A172 (cell line): ENCODE measurements at places on chromosomes 7 and 10. TPM values are rescaled to one million over a fixed set of nuclear protein-coding genes. Genes with fewer than 3 reads are reported as not detected.

- DNase-seq: peak; percentile 70
Measured at GRCh38 chr7:114026486-114027089, 107.8 kb upstream of the PPP1R3A start.

GRCh38 chr7:129098409-129099084 lies 43.6 kb upstream of the TNPO3 start:
- DNase-seq: no peak

DNA sequence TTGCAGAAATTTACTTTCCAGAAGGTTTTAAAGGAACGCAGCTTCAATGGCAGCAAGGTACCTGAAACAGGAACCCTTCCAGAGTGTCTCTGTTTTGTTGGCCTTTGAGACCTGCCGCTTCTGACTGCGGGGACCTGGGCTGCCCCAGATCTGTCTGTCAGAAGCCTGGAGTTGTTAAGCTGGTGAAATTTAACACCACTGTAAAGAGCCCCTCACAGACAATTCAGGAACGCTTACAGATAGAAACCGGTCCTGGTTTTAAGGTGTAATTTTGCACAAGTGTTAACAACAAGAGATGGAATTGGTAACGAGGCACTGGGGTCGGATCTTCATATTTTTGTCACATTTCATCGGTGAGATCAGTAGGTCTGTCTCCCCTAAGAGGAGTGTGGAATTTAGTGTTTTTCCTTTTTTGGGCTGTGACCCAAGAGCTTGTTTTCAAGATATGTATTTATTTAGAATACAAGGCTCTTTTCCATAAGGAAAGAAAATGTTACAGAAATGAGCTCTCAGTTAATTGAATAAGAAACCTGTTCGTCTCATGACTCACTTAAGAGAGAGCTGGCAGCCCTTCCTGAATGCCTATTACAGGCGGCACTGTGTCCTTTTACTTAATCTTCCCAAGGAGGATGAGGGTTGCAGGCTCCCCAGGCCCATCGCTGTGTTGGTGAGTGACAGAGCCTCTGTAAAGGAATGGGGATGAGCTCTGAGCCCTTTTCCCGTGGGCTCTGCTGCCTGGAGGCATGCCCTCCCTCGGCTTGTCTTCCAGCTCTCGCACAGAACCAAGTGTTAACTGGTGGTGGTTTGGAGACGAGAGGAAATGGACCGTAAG lies 168.7 kb downstream of the CUX1 start:
- no peak for DNase-seq

AVPI1 gene
- total RNA-seq: 26.7 and 28.7 TPM in 2 replicates

DNA sequence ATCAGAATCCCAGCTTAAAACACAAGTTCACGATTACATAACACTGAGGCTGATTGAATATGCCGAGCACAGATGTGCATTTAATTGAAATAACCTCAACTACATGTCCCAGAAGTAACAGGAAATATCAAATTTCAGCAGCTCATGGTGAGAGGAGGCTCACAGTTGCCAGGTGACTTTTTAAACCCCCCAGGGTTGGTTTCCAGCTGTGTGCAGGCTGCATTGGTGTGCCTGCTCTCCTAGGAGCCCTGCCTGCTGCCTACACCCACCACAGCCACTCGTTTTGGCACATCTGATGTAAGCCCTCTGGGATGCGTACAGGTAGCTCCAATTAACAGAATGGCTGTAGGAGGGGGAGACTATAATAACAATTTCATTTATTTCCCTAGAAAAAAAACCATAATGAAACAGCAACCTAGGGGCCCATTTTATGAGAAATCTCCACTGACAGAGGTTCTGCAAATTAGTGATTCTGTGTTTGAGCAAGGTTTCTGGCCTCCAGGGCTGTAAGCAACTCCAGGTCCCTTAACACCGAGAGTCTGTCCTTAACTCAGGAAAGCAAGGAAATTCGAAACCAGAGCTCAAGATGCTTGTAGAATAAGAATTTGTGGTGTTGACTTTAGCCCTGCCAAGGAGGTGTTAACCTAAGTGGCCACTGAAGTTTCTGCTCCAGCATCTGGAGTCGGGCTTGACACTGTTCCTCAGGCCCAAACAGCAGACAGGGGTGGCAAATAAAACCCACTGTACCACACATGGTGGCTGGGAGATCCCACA lies 161.9 kb downstream of the BMPER start:
- peak; percentile 41 for DNase-seq

DNA sequence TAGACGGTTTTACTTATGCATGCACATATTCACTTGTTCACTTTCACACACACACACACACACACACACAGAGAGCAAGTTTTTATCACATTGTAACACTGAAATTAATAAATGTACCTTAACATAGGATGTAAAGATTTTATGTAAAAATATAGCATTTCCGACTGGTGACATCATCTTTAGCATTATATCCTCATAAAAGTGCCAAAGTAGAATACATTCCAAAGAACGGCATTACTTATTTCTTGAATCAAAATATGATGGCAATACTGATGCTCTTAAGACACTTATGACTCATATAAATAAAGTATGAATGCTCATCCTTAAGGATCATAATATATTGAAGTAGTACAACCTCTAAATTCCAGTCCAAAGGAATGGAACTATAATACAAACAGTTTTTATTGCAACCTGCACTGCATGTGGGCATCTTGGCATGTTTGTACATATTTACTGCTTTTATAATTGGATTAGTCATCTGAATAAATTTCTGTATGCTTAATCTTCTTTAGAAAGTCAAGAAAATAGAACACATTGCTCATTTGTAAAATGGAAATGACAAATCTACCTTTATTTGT lies 290.0 kb upstream of the SEMA3A start:
- peak; percentile 65 for DNase-seq

CDK1 gene
- total RNA-seq: 230 and 248 TPM in 2 replicates

CLCN1 gene
- not detected in 2 replicates for total RNA-seq

MACROH2A2 gene
- 12.7 and 15.0 TPM in 2 replicates for total RNA-seq

DNA sequence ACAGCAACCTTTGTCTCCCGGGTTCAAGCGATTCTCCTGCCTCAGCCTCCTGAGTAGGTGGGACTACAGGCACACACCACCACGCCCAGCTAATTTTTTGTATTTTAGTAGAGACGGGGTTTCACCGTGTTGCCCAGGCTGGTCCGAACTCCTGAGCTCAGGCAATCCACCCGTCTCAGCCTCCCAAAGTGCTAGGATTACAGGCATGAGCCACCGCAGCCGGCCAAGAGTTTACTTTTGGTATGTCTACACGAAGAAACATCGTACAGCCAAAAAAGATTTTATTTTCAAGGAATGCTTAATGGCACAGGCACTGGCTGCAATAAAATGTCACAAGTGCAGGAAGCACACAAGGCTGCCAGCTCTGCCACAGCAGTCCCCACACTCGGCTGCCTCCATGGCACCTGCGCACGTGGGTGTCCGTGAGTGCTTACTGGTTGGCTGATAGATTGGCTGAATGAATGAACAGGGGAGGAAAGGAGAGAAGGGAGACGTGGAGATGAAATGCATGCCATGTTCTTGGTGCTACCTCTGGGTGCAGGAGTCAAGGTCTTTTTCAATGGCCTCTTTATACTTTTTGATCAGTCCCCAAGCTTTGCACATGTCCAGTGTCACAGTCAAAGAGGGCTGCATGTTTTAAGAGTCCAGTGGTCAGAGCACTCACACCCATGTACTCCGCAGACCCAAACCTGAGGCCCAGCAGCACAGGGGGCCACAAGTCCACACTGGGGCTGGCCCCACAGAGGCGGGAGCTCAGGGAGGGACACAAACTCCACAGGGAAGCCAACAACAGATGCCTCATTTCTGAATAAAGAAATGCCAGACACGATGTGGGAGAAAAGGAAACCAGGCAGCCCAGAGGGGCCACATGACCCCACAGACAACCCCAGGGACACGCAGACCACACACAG lies 198.2 kb downstream of the MAD1L1 start:
- DNase-seq: no peak

GRCh38 chr10:118500477-118501104 lies 94.9 kb downstream of the PRLHR start:
- no peak for DNase-seq

- no peak for DNase-seq
Measured at GRCh38 chr7:42194238-42194637, 42.8 kb downstream of the GLI3 start.

SYNPO2L gene
- total RNA-seq: 0.14 TPM in 1 of 2 replicates, not detected in the other

GRCh38 chr7:33706186-33706585 lies 199.2 kb upstream of the BMPER start:
- no peak for DNase-seq

SHTN1 gene
- 5.6 and 7.7 TPM in 2 replicates for total RNA-seq

DNA sequence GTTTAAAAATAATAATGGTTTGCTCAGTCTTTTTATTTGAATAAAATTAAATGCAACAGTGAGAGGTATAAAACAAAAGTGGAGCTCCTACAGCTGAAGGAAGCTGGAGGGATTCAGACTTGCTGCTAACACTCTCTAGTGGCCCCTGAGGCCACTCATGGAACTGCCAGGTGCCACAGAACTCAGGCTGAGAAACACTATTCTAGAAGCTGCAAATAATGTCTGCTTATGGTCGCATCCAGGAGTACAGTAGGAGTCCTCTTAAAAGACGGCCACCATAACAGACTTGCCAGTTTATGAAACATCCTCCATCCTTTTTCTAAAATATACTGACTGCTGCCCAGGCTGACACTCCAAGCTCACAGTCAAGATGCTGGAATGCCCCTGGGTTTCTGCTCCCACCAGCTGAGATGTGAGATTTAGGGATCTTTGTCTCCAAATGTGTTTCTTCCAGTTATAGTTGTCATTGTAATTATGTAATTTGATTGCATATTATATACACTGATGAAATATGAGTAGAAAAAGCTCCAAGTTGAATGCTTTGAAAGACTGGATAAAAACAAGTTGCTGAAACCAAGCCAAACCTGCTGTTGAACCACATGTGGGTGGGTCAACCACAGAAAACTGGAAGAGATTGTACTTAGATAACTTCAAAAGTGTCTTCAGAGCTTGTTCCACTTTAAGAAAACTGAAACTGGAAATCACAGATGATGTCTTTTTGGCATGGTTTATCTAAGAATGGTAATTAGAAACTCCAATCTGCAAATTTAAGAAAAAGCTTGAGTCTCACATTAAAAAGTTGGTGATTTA lies 213.7 kb upstream of the AOAH start:
- DNase-seq: no peak

SH2D4B gene
- 0.07 and 0.53 TPM in 2 replicates for total RNA-seq

DNA sequence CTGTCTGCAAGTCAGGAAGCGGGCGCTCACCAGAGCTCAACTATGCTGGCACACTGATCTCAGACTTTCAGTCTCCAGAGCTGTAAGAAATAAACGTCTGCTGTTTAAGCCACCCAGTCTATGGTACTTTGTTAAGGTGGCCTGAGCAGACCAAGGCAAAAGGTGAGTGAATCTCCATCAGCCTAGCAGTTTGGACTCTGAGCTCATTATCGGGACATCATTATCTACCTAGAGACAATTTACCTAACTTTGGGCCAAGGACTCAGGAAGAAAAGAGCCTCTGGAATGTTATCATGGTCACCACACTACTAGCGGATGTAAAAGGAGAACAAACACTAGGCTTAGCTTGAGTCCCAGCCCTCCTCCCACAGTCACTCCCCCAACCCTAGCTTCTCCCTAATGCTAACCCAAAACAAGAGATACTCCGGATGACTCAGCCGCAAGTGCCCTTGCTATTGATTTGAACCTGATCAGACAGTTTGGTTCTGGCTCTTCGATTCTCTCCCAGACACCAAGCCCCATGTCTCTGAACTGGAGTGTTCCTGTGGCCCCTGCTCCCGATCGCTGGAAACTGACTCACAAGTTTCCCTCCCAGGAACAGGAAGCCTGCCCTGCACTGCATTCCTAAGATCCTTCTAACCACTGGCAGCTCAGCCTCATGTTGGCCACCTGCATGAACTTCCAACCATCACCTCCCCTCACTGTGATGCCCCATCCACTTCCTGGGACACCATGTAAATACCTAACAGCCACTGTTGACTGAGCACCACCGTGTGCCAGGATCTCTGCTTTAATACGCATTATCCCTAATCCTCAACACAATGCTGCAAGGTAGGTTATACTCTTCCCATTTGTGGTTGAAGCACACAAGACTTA lies 34.5 kb downstream of the CREB3L2 start:
- peak; percentile 79 for DNase-seq

GRCh38 chr7:30567081-30567480 lies 27.6 kb upstream of the GARS1 start:
- DNase-seq: no peak

GRCh38 chr7:158650821-158651225 lies 53.8 kb downstream of the NCAPG2 start:
- DNase-seq: peak; percentile 25
